ENCODE measurements at places on chromosomes 7 and 10.

- DNase-seq, result no peak
These were observed 59.1 kb downstream of the TASOR2 start for GRCh38 chr10:5743736-5744135.

DNA sequence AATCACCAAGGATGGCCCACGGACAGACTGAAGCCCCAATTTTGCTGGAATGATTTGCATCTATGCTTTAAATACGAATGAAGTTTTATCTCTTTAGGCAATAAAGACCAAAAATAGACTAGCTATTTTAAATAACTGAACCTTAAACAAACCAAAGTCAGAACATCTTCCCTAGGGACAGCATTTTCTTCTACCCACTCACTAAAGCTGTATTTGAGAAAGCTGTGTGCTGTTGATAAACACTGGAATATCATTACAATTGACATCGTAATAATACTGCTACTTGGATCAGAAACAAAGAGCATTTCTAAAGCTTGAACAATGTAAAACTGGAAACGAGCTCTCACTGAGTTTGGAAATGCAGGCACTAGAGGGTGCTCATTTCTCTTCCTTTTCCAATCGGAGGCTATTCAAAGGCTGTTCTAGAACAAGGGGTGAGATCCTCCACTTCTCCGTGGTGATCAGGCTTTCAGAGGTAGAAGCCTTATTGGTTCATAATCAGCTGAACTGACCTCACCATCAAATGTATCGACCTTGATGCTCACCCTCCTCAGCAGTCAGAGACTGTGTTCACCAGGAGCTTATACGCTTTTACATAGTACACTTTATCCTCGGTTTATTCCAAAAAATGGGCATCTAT is 225.3 kb upstream of the PRSS1 start:
- no peak for DNase-seq

DNA sequence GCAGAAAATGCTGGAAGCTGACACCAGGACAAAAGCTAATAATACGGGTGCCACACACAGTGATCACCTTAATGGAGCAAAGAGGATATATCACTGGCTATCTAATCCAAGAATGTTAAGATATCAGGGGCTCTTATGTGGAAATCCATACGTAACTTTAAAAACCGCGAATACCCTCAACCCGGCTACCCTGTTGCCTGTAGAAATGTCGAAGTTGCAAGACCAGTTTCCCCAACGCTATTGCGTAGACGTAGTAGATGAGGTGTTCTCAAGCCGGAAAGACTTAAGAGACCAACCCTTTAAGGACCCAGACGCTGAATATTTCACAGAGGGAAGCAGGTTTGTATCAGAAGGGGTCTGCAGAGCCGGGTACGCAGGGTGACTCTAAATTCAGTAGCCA is 7.9 kb upstream of the CYREN start:
- DNase-seq, result no peak

DNA sequence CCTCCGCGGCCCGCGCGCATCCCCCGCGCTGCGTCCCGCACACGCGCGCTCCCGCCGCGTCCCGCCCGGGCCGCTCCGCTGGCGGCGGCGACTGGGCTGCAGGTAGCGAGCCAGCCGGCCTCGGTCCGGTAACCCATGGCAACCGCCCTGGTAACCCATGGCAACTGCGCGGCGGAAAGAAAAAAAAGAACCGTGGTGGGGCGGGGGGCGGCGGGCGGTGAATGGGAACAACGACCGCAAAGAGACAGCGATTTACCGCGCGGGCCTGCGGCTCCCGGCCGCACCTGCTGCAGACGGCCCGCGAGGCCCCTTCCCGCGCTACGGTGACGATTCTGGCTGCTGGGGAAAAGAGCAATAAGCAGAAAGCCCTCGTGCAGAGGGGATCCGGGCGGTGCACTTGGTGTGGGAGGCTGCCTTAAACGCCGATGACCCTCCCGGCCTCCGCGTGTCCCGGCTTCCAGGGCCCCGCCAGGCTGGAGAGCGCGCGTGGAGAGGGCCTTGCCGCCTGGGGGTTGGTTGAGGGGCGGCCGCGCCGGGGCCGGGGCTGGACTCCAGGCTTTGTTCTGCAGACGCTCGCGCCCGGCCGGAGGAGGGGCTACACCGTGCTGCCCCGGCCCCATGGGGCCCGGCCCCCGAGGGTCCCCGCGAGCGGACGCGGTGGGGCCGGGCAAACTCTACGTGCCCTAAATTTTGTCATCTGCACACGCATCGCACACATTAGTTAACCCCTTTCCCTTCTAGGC is 84.7 kb downstream of the SNX10 start:
- DNase-seq, result no peak

- DNase-seq, result no peak
These were observed 24.2 kb upstream of the PCBD1 start for GRCh38 chr10:70912556-70912955.

DNA sequence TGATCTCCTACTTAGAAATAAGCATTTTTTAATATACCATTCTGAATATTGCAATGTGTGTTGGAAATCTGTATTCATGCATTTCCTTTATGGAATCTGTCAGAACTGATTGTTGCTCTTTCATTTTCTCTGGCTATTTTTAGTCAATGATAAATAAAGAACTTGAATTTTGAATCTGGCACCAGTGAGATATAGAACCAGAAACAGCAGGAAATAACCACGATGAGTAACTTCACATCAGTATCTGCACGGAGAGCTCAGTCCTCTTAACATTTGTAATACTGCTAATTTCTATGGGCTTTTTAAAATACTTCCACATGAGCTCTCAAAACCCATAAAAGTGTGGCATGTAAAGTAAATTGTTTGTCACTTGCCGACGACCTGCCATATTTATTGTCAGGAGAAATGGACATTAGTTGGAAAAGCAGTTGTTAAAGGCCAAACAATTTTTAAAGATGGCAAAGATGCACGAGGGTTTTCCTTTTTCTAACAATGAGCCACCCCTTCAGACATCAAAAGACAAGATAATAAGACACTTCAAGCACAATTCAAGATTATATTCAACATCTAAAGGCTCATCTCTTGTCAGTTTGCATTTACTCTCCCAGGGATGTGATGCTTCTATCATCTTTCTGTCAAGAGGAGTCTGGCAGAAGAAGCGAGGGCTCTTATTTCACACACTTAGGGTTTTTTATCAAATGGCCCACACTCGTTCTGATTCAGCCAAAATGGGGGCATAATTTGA is 118.3 kb downstream of the POU6F2 start:
- DNase-seq, result no peak

DNA sequence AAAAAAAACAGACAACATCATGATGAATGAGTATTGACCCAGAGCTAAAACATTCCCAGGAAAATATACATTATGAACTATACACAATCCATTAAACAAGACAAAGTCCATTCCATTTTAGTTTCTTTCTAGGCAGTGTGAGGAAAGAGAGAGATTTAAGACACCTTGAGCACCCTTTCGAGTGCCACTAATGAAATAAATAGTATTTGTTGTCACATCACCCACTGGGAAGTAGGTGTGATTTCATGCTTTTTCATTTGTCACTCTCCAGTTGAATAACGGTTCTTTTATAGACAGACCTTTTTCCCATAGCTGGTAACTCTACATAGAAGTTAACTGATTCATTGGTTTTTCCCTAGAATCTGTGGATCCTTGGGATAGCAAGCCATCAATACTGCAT is 29.9 kb upstream of the SEMA3A start:
- DNase-seq, result no peak

- no peak for DNase-seq
These were observed 7.3 kb downstream of the SVIL start for GRCh38 chr10:29627201-29628132.
